Progenitor cell of endocrine pancreas (in vitro differentiated cells): ENCODE measurements at places on chromosomes 3 and 15.
A peak's percentile ranks its signal among the peaks of the same experiment; 100 is the strongest.

GRCh38 chr15:37107071-37107743, 6.9 kb upstream of the MEIS2 start:
- no peaks in the 10 kb centered on the region for H3K27me3 ChIP-seq
- H3K4me1 ChIP-seq: peaks cover 76% of the 10 kb centered on the region
- no peak for DNase-seq
- H3K4me3 ChIP-seq: peak overlapping the region; percentile 75
- H3K36me3 ChIP-seq: no peaks in the 10 kb centered on the region

DNA sequence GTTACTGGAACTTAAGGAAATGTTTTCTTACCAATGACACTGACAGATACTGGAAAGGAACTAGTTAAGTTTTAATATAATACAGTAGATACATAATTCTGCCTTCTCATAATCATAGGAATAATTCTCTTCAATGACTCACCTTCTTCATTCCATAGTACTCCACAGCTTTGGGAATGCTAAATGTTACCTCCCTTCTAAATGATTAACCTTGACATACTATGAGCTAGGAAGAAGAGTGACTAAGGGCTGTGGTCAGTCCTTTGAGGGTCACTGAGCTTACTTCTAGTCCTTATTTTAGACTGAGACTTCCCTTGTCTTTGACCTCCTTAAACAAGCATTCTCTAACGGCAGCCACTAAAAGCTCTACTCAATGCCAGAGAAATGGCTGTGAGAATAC, 69.6 kb upstream of the PPIB start:
- DNase-seq: no peak
- no peak overlapping the region for H3K27ac ChIP-seq
- H3K27me3 ChIP-seq: no peaks in the 10 kb centered on the region
- peaks cover 10% of the 10 kb centered on the region for H3K4me1 ChIP-seq
- H3K36me3 ChIP-seq: no peaks in the 10 kb centered on the region

DNA sequence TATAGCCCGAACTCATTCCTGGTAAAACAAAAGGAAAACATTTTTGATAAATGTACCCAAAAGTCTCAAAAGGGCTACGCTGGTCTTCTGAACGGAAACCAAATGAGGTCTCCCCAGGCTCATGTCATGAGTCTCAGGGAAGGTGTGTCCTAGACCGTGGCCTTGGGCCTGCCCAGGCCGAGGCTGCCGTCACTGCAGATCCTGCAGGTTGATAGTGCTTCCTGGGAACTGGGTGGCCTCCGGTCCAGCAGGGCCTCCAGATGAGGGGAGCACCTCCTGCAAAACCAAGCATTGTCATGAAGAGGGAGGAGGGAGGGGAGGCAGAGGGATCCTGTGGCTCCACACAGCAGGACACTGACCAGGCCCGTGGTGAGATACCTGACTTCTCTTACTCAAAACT, 37.5 kb downstream of the ZXDC start:
- no peak overlapping the region for H3K27ac ChIP-seq
- no peaks in the 10 kb centered on the region for H3K36me3 ChIP-seq
- H3K27me3 ChIP-seq: no peaks in the 10 kb centered on the region

DNA sequence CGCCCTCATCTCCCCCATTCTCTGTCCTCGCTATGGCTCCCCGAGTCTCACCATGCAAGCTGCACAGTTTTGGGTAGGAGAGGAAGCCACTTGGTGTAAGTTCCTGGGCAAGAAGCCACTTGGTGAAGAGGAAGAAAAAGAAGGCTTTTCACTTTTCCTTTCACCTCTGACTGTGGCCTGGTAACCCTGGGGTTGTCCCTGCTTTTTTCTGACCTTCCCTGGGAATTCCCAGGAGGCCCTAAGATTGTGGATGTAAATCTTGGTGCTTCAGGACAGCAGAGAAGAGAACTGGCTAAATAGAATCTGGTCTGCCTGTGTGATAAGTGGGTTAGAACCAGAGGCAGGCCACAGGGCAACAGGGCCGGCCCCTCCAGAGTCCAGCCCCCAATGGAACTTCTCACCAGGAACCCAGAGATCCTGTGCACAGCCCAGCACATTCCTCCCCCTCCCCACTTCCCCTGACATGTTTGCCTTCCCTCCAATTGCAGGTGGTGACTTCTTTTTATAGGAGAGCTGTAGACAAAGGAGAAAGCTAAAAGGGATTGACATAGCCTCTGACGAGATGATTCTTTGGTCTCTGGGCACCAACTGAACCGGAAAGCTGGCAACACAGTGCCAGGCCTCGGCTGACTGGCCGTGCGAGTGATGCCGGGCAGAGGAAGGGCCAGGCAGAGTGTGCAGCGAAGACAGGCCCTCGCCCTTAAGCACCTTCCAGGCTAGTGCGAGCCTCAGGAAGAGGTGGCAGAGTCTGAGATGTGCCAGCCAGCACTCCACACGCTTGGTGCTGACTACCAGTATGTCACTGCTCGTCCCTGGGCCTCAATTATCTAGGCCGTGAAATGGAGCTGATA, 19.4 kb upstream of the SKOR1 start:
- no peak overlapping the region for H3K27ac ChIP-seq
- DNase-seq: no peak
- peaks cover 3% of the 10 kb centered on the region for H3K36me3 ChIP-seq
- no peaks in the 10 kb centered on the region for H3K27me3 ChIP-seq
- peaks cover 6% of the 10 kb centered on the region for H3K4me1 ChIP-seq

DNA sequence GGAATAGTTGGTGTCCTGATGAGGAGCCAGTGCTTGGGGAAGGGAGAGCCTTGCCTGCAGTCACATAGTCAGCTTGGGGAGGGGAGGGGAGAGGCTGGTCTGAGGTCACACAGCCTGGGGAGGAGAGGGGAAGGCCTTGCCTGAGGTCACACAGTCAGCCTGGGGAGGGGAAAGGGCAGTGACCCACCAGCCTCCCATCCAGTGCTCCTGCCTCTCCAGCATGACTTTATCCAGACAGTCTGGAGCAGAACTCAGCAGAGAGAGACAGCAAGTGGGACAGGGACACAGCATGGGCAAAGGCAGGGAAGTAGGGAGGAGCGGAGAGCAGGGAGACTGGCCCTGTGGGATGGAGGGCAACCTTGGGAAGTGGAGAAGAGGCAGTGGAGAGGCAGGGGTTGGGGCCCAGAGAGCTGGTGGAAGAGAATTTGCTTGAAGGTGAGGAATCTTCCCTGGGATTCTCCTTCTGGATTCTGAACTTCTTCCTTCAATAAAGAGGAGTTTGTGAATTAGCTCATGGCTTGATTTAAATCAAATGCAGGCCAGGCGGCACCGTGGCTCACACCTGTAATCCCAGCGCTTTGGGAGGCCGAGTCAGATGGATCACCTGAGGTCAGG, 64.5 kb downstream of the CORO2B start:
- no peak for DNase-seq
- H3K36me3 ChIP-seq: no peaks in the 10 kb centered on the region
- peaks cover 4% of the 10 kb centered on the region for H3K4me1 ChIP-seq
- no peak overlapping the region for H3K27ac ChIP-seq

DNA sequence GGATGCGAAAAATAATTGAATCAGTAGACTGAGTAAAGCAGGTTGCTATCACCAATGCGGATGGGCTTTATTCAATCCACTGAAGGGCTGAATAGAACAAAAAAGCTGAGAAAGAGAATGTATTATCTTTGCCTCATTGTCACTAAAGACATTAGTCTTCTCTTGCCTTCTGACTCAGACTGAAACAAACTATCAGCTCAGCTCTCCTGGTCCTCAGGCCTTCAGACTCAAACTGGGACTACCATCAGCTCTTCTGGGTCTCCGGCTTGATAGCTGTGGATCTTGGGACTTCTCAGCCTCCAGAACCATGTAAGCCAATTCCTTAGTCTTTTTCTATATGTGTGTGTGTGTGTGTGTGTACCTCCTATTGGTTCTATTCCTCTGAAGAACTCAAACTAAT, 12.6 kb downstream of the IFT57 start:
- H3K36me3 ChIP-seq: peaks cover 37% of the 10 kb centered on the region
- DNase-seq: no peak
- no peak overlapping the region for H3K27ac ChIP-seq
- peaks cover 2% of the 10 kb centered on the region for H3K4me1 ChIP-seq

DNA sequence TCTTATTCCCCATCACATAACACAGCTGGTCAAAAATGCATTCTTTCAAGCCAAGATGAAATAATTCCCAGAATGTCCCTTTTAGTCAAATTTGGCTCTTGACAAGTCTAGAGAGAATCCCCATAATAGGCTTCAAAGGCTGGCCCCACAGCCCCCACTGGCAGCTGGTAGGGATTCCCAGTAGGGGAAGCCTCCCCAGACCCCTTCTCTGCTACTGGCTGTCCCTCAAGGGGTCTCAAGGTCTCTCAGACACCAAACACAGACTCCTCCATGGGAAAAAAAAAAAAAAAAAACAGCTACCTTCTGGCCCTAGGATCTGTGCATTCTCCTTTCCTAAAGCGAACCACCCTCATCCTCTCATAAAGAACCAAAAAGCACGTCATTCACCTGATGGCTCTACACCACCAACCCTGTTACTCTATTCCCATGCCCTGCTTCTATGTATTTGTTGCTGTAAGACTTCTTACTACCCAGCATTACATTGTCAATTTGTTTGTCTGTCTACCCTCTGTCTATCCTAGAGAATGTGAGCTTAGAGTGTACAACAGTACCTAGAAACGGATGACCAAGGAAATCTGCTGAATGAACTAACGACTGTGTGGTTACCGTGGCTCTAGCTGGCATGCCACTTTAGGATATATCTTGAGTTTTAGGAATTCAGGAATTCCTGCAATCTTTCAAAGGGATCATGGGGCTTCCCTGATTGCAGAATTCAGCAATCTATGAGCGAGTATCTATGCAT, 164.1 kb upstream of the NSMCE3 start:
- DNase-seq: no peak
- H3K4me3 ChIP-seq: no peak overlapping the region
- H3K36me3 ChIP-seq: no peaks in the 10 kb centered on the region
- H3K27ac ChIP-seq: no peak overlapping the region

DNA sequence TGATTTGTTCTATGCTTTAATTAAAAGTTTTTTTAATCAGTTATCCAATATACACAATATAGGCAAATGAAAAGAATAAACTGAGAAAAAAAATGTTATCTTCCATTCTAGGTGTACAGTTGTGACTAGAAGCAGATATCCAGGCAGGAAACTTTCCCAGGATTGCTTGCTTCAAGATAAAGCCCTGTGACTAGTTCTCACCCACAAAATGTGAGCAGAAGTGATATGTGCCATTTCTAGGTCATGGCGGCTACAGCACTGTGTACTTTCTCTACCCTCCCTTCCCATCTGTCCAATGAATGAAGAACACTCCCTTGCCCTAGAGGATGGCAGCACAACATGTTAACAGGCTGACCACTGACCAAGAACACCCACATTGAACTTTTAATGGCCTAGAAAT, 110.5 kb upstream of the STT3B start:
- H3K27me3 ChIP-seq: peaks cover 17% of the 10 kb centered on the region
- no peaks in the 10 kb centered on the region for H3K36me3 ChIP-seq
- H3K4me3 ChIP-seq: no peak overlapping the region
- H3K27ac ChIP-seq: no peak overlapping the region
- peaks cover 9% of the 10 kb centered on the region for H3K4me1 ChIP-seq

DNA sequence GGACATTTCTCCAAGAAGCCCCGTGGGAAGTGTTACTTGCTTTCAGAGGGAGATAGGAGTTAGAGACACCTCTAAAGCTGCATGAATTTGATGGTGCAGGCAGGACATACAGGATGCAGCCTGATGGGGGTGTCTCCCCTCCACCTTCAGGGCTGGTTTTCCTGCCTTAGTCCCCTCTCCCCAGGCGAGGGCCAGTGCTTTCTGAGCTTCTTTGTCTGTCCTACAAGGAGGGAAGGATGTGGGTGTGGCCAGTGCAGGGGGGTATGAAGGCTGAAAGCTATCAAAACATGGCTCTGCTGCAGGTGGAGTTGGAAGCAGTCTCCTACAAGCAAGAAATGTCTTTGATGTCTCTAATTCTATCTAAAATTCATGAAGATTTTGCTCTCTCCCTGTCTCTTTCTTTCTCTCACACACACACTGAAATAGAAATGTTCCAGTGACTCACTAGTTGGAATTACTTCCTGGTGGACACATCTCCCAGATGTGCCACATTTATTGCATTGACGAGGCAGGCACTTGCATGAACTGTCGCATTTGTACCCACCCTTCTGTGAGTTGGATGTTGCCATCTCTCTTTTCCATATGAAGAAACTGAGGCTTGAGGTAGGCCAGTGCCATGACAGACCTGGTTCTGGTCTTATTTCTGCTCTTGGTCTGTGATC, 13.9 kb upstream of the PODXL2 start:
- H3K27ac ChIP-seq: no peak overlapping the region
- H3K27me3 ChIP-seq: no peaks in the 10 kb centered on the region
- H3K4me1 ChIP-seq: no peaks in the 10 kb centered on the region
- no peak overlapping the region for H3K4me3 ChIP-seq
- H3K36me3 ChIP-seq: peaks cover 31% of the 10 kb centered on the region

GRCh38 chr3:8579096-8579495, 65.5 kb downstream of the SSUH2 start:
- peaks cover 19% of the 10 kb centered on the region for H3K4me1 ChIP-seq
- H3K27me3 ChIP-seq: no peaks in the 10 kb centered on the region
- H3K27ac ChIP-seq: no peak overlapping the region
- peaks cover 2% of the 10 kb centered on the region for H3K36me3 ChIP-seq

DNA sequence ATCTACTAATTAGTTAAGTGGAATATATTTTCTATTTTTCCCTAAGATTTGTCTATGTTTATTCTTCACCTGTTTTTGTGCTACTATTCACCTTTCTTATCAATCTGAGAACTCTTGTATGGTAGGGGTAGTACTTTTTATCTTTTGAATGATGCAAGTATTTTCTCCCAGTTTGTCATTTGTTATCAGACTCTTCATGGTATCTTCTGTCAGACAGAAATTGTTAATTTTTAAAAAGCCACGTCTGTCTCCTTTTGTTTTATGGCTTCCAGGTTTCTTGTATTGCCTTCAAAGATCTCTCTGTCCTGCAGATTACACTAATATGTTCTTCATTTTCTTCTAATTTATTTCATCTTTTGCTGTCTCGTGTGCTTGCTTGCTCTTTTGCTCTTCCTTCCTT, 184.3 kb downstream of the PCCB start:
- H3K4me1 ChIP-seq: no peaks in the 10 kb centered on the region
- H3K27me3 ChIP-seq: no peaks in the 10 kb centered on the region
- H3K27ac ChIP-seq: no peak overlapping the region

DNA sequence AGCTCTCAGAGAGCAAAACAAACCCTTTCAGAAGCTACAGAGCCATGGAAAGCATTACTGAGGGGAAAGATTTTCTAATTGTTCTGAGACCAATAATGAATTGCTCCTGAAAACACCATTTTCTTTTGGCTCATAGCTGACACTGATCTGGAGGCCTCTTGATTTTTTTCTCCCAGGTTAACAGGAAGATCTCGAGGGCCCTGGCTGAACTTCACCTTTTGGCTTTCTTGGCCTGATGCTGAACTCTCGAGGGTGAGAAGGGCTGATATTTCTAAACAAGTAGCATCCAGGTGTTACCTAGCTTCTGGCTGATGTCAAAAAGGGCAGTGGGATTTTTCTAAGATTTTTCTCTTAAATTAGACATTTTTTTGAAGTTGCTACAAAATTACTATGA, 19.9 kb upstream of the NFKBIZ start:
- no peak overlapping the region for H3K27ac ChIP-seq
- H3K4me3 ChIP-seq: no peak overlapping the region
- no peak for DNase-seq
- peaks cover 6% of the 10 kb centered on the region for H3K27me3 ChIP-seq
- H3K36me3 ChIP-seq: no peaks in the 10 kb centered on the region

GRCh38 chr3:6965881-6966280, 105.0 kb downstream of the GRM7 start:
- H3K4me3 ChIP-seq: no peak overlapping the region
- no peak overlapping the region for H3K27ac ChIP-seq
- no peaks in the 10 kb centered on the region for H3K27me3 ChIP-seq
- H3K4me1 ChIP-seq: no peaks in the 10 kb centered on the region
- H3K36me3 ChIP-seq: no peaks in the 10 kb centered on the region
